NCI-H69 (cell line): ENCODE measurements at places on chromosomes 12 and 14.
A peak's percentile ranks its signal among the peaks of the same experiment; 100 is the strongest.

- no peak for DNase-seq
Measured at GRCh38 chr12:98780261-98780660, 135.2 kb downstream of the APAF1 start.

DNA sequence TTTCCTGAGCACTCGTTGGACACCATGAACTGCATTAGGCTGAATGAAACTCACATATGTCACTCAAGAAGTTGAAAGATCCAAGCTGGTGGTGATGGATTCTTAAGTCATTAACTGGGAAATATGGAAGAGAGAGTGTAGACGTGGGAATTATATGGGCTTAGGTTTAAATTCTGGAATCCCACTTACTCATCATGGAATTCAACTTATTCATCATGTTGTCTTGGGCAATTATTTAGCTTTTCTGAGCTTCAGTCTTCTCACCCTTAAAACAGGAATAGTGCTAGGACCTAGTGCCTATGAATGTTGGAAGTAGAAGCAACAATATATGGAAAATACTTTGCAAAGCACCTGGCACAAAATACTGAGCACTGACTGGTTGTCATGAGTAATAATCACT is 292.4 kb upstream of the TBX3 start:
- no peak for DNase-seq

DNA sequence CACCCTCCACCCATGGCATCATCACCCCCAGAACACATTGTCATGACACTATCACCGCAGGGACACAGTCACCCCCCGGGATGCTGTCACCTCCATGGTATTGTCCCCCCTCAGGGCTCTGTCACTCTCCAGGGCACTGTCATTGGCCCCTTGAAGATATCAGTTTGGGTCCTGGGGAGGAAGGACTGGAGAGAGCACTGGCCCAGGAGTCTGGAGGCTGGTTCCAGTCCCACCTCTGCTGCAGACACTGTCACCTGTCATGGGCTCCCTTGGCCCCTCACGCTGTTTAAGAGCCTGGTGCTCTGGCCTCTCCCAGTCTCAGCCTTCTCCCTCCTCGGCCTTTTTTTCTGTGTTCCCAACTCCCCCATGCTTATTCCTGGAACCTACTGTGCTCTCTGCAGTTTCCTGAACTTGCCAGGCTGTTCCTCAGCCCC is 31.9 kb downstream of the SERPINA3 start:
- DNase-seq: no peak

GRCh38 chr12:14560904-14561574 is 6.6 kb downstream of the PLBD1 start:
- no peak for DNase-seq

DNA sequence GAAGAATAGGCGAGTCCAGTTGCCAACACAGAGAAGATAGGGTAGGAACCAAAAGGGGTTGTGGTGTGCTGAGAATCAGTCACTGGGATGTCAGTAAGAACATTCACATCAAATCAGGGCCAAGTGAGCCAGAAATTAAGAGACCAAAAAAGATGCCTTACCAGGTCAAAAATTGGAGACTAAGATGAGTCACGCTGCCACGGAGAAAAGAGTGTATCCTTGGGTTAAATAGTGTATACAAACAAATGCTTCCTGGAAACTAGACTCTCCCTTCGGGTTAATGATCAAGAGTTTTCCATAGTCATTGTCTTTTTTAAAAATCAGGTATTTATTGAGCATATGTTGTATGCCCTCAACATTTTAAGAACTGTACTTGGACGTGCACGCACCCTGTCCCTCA is 45.2 kb upstream of the BAZ1A start:
- DNase-seq: peak; percentile 38

GRCh38 chr12:43444940-43445564 is 107.0 kb downstream of the ADAMTS20 start:
- DNase-seq: peak; percentile 79
